Lower lobe of right lung (tissue), 2 donors: ENCODE measurements at places on chromosomes 13 and 19.
A peak's percentile ranks its signal among the peaks of the same experiment; 100 is the strongest.

GRCh38 chr13:49759503-49759902, 33.0 kb downstream of the KPNA3 start:
- no peak for DNase-seq

DNA sequence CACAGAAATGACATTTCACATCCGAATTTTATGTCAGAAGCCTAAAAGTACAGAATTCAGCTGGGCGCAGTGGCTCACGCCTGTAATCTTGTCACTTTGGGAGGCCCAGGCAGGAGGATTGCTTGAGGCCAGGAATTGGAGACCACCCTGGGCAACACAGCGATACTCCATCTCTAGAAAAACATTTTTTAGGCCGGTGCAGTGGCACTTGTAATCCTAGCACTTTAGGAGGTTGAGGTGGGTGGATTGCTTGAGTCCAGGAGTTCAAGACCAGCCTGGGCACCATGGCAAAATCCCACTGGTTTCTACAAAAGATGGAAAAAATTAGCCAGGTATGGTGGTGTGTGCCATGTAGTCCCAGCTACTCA, 15.3 kb downstream of the NOP53 start:
- DNase-seq, result no peak

GRCh38 chr13:33003458-33004019, 12.7 kb upstream of the KL start:
- DNase-seq, result no peak

- no peak for DNase-seq
Observed at GRCh38 chr13:114166381-114167131, 12.5 kb upstream of the CFAP97D2 start.

DNA sequence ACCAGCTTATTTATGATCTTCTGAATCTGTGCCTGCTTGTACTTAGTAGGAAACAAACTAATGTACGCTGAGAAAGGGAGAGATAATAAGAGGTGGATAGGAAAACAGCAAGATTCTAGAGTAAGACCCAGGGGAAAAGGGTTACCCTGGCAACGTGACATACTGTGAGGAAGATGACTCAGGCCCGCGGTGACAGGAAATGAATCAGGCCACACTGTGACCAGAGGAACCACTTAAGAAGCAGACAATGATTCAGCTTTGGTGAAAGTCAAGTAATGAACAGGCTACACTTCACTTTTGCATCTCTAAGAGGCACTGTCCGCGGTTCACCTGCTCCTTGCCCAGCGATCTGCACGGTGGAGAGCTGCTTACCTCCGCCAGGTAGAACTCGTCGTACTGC, 158.2 kb downstream of the NALCN start:
- DNase-seq, result no peak

DNA sequence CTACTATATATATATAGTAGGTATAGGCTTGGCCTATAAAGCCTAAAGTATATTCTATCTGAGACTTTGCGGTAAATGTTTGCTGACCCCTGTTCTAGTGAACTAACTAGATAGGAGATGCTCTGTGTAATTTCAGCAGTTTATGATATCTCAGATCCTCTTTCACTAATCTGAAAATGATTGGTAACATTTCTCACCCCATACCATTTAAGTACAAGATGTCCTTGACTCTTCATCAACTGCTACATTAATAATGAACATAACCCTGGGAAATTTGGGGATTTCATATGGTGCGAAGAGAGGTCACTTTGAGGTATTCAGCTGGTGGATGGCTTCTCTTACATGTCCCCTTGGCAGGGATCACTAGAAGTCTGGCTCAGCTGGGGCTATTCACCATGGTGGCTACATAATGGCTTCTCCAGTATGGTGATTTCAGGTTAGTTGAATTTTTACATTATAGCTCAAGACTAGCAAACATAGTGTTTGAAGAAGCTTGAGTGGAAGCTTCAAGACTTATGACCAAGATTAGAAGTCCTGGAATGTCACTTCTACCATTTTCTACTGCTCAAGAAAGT, 103.6 kb upstream of the MYCBP2 start:
- DNase-seq, result no peak

DNA sequence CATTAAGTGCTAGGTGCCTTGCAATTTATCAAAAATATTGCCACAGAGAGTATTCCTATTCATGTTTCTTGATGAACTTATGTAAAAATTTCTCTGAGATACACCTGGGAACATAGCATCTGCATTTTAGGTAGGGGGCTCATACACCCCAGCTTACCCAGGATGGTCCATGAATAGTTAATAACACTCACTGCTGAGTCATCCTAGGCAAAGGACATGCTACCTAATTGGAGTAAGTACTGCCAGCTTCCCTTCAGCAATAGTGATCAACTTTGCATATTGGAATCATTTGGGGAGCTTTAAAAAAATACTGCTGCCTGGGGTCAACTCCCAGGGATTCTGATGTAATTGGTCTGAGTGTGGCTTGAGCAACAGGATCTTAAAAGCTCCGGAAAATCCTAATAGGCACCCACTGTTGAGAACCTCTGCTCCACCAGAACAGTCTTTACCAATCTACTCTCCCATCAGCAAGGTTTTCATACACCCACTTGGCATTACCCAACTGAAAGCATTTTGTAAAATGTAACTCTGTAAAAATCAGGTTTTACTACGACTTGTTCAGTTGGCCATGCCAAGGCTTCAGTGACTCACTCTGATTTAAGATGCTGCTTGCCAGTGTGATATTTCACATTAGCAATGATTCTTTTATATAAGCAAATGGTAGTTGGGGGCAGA, 67.2 kb upstream of the FNDC3A start:
- no peak for DNase-seq

GRCh38 chr13:100130092-100130491, 41.2 kb downstream of the PCCA start:
- DNase-seq, result no peak

DNA sequence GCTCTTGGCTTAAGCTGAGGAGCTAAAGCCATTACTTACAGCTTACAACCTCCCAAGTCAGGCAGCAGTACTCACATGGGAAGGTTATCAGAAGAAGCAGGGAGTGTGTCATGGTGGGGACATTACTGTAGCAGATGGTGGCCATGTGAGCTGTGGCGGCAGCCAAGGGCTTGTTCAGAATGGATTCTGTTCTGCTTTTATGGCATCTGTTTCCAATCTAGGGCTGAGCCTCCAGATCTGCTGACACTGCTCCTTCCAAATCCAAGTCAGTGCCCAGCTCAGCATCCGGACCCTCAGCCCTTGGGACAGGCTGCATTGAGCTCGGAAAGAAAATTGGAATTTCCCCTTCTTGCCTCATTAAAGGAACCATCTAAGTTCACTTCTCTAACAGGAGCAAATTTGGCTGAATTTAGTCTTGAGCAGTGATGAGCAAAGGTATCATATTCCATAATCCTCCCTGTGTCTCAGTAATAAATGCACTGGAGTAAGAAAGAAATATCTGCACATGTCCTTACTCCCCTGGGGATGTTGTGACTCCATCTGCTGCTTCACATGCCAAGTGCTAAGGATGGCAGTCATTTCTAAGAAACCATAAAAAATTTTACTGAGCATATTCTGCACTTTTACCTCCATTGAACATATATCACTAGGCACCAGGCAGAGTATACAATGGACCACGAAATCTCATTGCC, 73.9 kb downstream of the KCTD12 start:
- DNase-seq, result no peak

DNA sequence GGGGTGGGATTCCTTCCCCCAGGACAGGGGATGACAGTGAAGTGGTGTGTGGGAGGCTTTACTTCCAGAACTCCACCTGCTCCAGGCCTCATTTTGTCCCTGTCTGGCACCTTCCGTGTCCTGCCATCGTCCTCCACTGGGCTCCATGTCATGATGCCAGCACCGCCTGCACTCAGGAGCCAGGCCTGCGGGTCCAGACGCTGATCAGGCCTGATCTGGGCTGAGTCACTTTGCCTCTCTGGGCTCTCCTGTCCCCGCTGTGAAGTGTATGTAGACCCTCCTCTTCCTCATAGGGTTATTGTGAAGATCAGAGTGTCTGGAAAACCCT, 9.6 kb downstream of the FUZ start:
- no peak for DNase-seq

DNA sequence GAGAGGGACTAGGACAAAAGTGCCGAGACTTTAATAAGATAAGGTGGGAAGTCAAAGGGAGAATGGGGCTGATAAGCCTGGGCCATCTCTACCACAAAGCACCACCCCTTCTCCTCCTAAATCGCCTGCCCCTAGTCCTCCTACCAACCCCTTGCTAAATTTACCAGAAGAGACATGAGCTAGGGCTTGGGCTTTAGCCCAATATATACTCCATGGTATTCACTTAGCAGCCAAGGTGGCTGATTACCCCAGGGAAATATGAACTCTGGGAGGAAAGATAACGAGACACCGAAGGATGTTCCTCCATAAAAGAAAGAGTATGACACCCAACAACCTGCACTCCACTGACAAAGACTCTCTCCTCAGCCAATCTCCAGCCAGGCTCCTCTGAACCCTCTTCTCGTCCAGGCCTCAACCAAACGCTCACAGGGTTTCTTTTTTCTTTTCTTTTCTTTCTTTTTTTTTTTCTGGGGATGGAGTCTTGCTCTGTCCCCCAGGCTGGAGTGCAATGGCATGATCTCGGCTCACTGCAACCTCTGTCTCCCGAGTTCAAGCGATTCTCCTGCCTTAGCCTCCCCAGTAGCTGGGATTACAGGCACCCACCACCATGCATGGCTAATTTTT, 610.2 kb downstream of the UQCRFS1 start:
- DNase-seq, result no peak

- DNase-seq, result no peak
Observed at GRCh38 chr13:78402708-78403400, 200.5 kb downstream of the POU4F1 start.

- no peak for DNase-seq
Observed at GRCh38 chr19:50242581-50242980, 39.2 kb downstream of the MYH14 start.

- no peak for DNase-seq
Observed at GRCh38 chr19:45636275-45636674, 2.9 kb downstream of the EML2 start.

GRCh38 chr13:37646531-37646930, 48.0 kb upstream of the POSTN start:
- DNase-seq, result no peak

DNA sequence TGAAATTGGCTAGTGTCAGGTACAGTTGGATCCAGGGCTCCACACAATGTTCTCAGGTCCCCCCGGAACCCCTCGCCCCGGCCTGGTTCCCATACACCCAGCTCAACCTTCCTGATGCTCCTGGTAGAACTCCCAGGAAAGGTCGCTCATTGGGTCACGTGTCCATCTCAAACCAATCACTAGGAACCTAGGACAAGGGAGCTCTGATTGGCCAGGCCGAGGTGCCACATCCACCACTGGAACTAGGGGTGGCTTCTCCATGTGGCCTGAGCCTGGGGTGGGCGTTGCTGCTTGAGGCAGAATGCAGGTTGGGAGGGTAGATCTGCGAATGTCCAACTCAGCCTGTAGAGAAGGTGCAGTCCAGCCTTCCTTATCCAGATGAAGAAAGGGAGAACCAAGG, 6.9 kb upstream of the MEF2B start:
- DNase-seq, result no peak

- DNase-seq, result no peak
Observed at GRCh38 chr13:69485991-69486592, 621.5 kb upstream of the ATXN8OS start.

DNA sequence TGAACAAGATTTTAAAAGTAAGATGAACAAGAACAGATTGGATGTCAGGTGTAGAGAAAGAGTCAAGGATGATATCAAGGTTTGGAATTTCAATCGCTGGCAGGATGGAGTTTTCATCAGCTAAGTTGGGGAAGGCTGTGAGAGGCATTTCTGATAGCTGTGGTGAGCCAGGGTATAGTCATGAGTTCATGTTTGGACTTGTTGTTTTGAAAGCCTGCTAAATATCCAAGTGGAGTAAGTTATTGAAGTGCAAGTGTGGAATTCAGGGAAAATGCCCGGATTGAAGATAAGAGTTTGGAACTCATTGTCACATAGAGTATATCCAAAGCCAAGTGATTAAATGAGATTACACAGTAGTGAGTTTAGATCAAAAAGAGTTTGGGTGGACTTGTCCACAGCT, 11.0 kb upstream of the EPSTI1 start:
- no peak for DNase-seq

- DNase-seq, result peak; percentile 59
Observed at GRCh38 chr19:7535998-7536695, 630 bp downstream of the PNPLA6 start.

GRCh38 chr19:33492090-33492489, 29.5 kb downstream of the PEPD start:
- DNase-seq, result peak; percentile 11

- DNase-seq, result no peak
Observed at GRCh38 chr19:4533334-4533733, 1.7 kb downstream of the PLIN5 start.

DNA sequence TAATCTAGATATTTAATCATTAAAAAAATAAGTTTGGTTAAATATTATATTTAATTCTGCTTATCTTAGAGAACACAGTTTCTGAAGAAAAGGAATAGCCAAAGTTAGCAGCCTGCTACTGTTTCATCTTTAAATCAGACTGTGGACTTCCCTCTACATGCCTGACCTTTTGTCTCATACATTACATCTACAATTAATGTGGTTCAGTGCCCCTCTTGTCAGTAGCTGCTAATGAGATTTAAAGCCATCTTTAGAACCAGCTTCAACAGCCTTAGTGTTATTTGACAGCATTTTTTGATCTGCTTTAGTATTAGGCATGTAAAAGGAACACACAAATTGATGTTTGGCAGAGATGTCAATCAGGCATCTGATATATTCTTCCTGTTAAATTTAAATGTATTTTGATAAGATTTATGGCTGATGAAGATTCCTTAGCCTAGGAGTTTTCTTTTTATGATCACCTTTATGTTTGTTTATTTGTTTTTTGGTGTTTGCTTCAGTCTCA, 1925.8 kb upstream of the PRR20A start:
- no peak for DNase-seq

DNA sequence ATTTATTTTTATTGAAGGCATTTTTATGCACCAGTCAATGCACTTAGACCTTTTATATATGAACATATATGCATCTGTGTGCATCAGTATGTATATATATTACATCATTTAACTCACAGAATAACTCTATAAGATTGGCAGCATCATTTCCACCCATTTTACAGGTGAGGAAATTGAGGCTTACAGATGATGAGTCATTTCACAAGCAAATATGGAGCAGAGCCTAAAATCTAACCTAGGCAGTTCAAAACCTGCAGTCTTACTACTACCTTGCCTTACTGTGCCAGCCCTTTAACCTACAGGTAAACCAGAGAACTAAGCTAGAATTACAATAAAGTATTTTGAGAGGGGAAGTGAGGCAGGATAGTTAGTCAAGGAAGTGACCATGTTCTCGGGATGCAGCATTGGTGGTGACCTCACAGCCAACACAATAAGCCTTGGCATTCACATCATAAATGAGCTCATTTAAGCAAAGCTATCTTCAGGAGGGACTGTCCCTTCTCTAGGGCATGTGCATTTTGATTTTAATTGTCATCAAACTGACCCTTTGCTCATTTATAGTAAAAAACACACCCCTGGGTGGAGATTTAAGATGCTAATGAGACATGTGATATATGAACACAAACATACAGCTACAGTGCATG, 274.3 kb downstream of the DCLK1 start:
- no peak for DNase-seq

- DNase-seq, result no peak
Observed at GRCh38 chr19:20103091-20103740, 25.4 kb downstream of the ZNF90 start.
